CD4-positive, alpha-beta T cell treated with Interleukin-17A for 4 hours (primary cell): ENCODE measurements at places on chromosomes 16 and 17.
A peak's percentile ranks its signal among the peaks of the same experiment; 100 is the strongest.

DNA sequence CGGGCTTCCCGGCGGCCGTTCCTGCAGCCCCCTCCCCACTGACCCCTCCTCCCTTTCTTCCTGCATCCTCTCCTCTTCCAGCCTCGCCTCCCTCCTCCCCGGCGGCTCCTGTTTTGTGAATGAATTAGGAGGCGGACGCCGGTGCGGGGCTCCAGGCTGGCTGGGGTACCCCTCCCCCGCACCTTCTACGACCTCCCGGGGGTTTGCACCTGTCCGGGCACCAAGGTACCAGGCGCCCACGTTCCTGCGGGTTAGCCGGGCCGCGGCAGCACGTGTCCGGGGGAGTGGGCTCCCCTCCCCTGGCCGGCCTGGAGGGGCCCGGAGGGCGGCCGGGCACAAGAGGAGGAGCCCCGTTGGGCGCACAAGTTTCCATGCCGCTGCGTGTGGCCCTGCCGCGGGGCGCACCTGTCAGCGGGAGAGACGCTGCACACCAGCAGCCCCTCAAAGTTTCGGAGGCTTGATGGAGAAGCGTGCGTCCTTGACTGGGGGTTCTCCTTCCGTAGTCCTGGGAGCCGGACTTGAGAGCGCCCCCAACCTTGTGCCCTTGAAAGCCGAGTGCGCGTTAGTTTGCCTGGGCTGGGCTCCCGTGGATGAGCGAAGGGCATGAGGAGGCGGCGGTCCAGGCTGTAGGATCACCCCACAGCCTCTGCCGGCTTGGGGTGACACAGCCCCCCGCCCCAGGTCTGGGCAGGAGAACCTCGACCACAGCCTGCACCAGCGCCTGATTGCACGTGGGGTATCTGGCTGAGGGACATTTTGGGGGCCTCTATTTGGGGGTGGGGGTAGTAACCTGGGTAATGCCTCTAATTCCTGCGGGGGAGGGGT is 1.2 kb downstream of the HAS3 start:
- no peak for DNase-seq

- DNase-seq: peak; percentile 7
Measured at GRCh38 chr17:47615766-47616424, 33.8 kb upstream of the KPNB1 start.

GRCh38 chr16:55179852-55180585 is 144.0 kb upstream of the IRX6 start:
- no peak for DNase-seq

- no peak for DNase-seq
Measured at GRCh38 chr17:633641-634101, 81.0 kb downstream of the VPS53 start.

GRCh38 chr16:54806378-54806777 is 124.3 kb upstream of the IRX5 start:
- DNase-seq: no peak

DNA sequence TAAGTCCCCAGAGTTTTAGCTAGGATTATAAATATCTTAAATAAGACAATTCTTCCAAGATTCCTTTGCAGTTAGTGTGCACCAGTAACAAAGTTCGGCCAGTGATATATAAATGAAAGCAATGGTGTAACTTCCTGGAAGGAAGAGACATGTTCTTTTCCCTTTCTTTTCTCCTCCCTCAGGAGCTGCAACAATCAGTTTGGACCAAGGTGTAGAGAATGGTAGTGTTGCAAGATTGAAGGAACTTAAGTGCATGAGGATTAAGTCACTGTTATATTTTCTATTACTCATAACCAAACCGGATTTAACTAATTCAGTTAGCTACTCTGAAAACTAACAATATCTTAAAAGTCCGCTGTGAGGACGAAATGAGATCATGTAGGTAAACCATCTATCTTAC is 68.9 kb upstream of the KCNJ16 start:
- no peak for DNase-seq

DNA sequence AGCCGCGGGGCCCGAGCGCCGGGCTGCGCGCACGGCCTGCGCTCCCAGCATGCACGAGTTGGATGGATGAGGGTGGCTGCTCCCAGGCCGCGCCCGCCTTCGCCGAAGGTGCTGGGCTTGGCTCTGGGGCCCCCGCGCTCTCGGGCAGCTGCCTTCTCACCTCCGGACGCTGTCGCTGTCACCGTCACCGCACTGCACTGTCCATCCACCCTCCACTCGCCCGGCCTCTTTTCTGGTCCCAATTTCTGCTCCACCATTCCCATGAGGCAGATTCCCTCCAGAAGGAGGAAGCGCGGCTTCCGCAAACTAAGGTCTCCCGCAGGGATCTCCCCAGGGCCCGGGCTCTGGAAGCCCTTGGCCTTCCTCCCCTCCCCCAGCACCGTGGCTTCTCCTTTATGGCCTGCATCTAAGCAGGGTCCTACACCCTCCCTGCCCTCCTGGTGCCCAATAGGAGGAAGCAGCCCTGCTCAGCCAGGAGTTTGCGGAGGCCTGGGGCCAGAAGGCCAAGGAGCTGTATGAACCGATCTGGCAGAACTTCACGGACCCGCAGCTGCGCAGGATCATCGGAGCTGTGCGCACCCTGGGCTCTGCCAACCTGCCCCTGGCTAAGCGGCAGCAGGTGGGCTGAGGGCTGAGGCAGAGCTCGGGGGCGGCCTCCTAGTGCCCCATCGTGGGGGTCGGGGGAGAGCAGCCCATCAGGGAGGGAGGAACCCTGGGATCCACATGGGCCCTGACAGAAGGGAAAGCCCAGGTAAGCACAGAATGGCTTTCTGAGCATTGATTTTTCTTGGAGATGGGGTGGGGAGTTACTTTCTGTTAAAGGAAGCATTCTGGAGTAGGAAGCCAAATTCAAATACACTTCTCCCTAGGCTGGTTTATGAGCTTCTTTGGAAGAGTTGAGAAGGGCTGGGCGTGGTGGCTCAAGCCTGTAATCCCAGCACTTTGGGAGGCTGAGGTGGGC is 899 bp downstream of the ACE start:
- DNase-seq: no peak

DNA sequence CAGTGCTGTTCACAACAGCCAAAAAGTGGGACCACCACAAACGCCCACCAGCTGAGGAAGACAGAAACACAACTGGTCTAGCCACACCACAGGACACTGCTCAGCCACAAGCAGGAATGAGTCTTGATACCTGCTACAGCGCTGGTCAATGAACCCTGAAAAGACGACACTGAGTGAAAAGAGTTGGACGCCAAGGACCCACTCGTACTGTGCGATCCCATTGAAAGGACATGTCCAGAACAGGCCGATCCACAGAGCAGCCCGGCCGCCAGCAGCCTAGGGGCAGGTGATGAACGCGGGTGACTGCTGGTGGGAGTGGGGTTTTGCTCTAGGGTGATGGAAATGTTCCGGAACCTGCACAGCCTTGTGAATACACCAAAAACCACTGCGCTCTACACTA is 10.6 kb upstream of the SLC38A8 start:
- no peak for DNase-seq
